Smooth muscle cell of bladder (primary cell): ENCODE measurements at places on chromosomes 11 and 22. TPM values are rescaled to one million over a fixed set of nuclear protein-coding genes. Genes with fewer than 3 reads are reported as not detected.

Gene DNAJB7
- total RNA-seq, result not detected in 2 replicates

Gene AGBL2
- 0.83 and 2.0 TPM in 2 replicates for total RNA-seq

Gene CCDC87
- total RNA-seq, result 0.14 and 0.28 TPM in 2 replicates

Gene EFEMP2
- 72.7 and 94.0 TPM in 2 replicates for total RNA-seq

Gene SCGB1D2
- not detected in 2 replicates for total RNA-seq

Gene NCR3LG1
- 4.3 and 5.0 TPM in 2 replicates for total RNA-seq
